ENCODE measurements at places on chromosomes 12 and 14. TPM values are rescaled to one million over a fixed set of nuclear protein-coding genes. Genes with fewer than 3 reads are reported as not detected.

PTGER2 gene
- total RNA-seq: 9.7 TPM

OR6C2 gene
- total RNA-seq: not detected

CLSTN3 gene
- total RNA-seq: 6.4 TPM

AQP2 gene
- total RNA-seq: not detected

TTC6 gene
- 0.14 TPM for total RNA-seq

PLEKHG7 gene
- not detected for total RNA-seq

EML5 gene
- total RNA-seq: under 0.01 TPM

ARG2 gene
- 9.2 TPM for total RNA-seq

IL26 gene
- total RNA-seq: not detected

ADAM21 gene
- total RNA-seq: 0.29 TPM

NUAK1 gene
- 43.8 TPM for total RNA-seq

MDM1 gene
- total RNA-seq: 16.3 TPM

SIX6 gene
- not detected for total RNA-seq

KRT73 gene
- total RNA-seq: not detected

RAD9B gene
- 0.44 TPM for total RNA-seq

TCTN2 gene
- 12.3 TPM for total RNA-seq

CCDC177 gene
- total RNA-seq: not detected

TPPP2 gene
- total RNA-seq: not detected

GDF3 gene
- total RNA-seq: not detected

P2RX2 gene
- total RNA-seq: not detected

CLEC4D gene
- not detected for total RNA-seq

SDSL gene
- 3.5 TPM for total RNA-seq

PZP gene
- not detected for total RNA-seq

NACA gene
- 586 TPM for total RNA-seq

RNFT2 gene
- total RNA-seq: 18.0 TPM

TMPRSS12 gene
- not detected for total RNA-seq

CELA1 gene
- total RNA-seq: not detected

VASH1 gene
- total RNA-seq: 2.0 TPM

CBLN3 gene
- 5.0 TPM for total RNA-seq

TAS2R30 gene
- total RNA-seq: 9.2 TPM

HOXC12 gene
- not detected for total RNA-seq

POLE gene
- 6.8 TPM for total RNA-seq

TNFRSF1A gene
- total RNA-seq: 167 TPM

ERG28 gene
- 7.7 TPM for total RNA-seq

TAS2R7 gene
- total RNA-seq: not detected

BEGAIN gene
- total RNA-seq: 0.14 TPM

DAD1 gene
- total RNA-seq: 227 TPM

SLCO1B1 gene
- total RNA-seq: not detected

GUCY2C gene
- not detected for total RNA-seq

POP5 gene
- 9.8 TPM for total RNA-seq

TBK1 gene
- 41.5 TPM for total RNA-seq

RGS6 gene
- total RNA-seq: not detected

CIROP gene
- not detected for total RNA-seq

RTL1 gene
- not detected for total RNA-seq

IFNG-AS1 gene
- not detected for total RNA-seq

GALNT16 gene
- 1.3 TPM for total RNA-seq

AMN gene
- not detected for total RNA-seq

BORCS5 gene
- total RNA-seq: 10.6 TPM

Measured in placental pericyte (primary cell).